ENCODE measurements at places on chromosomes 12 and 14.
A peak's percentile ranks its signal among the peaks of the same experiment; 100 is the strongest.

DNA sequence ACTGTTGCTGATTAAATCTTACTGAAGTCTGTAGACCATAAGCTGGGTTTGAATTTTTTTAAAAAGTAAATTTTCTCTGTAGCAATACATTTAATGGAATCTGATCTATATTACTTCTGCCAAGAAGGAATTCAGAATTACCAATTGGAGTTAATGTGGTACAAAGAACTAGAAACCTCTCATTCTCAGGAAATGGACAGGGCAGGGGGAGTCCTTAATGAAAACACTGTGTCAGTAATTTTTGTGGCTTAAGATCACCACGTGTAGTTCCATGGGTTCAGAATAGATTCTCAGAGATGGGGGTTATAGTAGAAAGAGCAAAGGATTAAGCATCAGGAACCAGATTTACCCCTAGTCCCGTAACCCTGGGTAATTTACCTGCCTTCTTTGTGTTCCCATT lies 30.3 kb downstream of the FBXL14 start:
- no peak for DNase-seq

GRCh38 chr14:89641495-89642175 lies 224.6 kb upstream of the FOXN3 start:
- DNase-seq = no peak

- no peak for DNase-seq
Observed at GRCh38 chr12:109568486-109568885, 4.8 kb downstream of the MMAB start.

- peak; percentile 78 for DNase-seq
Observed at GRCh38 chr12:99960311-99960710, 24.4 kb downstream of the ANKS1B start.

GRCh38 chr12:34406996-34407300 lies 384.7 kb downstream of the ALG10 start:
- DNase-seq = no peak

- no peak for DNase-seq
Observed at GRCh38 chr14:99147366-99147740, 124.6 kb downstream of the BCL11B start.

All from cerebellum (tissue), 4 donors.